ENCODE measurements at places on chromosomes 13 and 19.

DNA sequence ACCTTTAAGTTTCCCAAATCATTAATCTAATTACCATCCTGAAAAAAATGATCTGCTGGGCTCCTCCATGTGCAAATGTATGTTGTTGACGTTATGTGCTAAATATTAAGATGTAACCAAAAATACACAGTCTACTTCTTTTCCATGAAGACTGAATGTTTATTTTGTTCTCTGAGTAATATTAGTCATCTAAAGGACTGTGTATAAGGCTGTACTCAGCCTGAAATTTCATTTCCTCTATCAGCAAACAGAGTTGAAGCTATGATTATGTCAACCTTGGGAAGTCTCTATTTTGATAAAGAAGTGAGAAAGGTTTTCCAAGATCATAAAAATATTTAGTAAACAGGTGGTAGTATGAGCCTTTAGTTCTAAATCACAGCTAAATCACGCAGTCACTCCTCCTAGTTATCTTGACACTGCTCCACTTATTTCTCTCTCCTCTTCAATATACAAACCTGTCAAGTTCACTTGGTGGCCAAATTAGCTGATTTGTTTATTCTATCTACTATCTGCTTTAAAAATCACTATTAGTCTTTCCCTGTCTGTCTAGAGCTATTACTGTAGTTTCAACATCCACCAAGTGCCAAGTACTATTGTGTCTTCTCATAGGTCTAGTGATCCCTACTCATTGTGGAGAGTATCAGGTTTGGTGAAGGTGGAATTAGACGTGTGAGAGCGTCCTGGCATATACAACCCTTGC is 211.7 kb upstream of the STARD13 start:
- DNase-seq: no peak

DNA sequence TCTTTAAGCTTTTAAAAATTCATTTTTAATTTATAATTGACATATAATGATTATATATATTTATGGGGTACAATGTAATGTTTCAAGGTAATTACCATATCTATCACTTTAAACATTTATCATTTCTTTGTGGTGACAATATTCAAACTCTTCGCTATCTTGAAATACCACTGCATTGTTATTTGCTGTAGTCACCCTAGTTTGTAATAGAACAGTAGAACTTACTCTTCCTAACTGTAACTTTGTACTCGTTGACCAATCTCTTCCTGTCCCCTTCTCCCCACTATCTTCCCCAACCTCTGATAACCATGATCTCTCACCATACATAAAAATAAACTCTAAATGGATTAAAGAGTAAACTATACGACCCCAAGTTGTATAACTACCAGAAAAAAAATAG is 20.4 kb downstream of the COG6 start:
- DNase-seq: no peak

GRCh38 chr13:28725046-28725610 is 6.4 kb upstream of the SLC46A3 start:
- no peak for DNase-seq

DNA sequence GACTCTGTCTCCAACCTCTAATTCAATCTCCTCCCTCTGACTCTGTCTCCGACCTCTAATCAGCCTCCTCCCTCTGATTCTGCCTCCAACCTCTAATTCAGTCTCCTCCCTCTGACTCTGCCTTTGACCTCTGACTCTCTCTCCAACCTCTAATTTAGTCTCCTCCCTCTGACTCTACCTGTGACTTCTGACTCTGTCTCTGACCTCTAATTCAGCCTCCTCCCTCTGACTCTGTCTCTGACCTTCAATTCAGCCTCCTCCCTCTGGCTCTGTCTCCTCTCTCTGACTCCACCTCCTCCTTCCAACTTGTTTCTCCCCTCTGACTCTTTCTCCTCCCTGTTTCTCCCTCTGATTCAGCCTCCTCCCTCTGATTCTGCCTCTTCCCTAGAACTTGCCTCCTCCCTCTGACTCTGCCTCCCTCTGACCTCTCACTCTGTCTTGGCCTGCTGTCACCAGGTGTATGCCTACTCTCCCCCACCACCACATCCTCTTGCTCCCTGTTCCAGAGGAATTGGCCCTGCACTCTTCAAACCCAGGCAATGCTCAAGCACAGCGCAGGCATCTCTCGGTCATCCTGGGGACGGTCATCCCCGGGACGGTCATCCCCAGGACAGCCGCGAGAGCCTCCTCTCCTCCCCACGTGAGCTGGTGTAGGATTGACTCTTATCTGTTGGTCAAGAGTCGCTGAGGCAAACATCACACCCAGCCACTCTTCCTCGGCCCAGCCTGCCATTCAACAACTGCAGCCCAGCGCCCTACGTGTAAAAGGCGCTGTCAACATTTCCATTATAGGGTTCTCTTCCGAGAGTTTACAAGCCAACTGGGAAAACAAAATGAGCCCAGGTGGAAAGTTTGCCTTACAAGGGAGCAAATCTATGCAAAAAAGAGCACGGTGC is 60.2 kb downstream of the ZIC5 start:
- no peak for DNase-seq

- DNase-seq: no peak
Measured at GRCh38 chr13:102369302-102369701, 32.5 kb downstream of the FGF14 start.

DNA sequence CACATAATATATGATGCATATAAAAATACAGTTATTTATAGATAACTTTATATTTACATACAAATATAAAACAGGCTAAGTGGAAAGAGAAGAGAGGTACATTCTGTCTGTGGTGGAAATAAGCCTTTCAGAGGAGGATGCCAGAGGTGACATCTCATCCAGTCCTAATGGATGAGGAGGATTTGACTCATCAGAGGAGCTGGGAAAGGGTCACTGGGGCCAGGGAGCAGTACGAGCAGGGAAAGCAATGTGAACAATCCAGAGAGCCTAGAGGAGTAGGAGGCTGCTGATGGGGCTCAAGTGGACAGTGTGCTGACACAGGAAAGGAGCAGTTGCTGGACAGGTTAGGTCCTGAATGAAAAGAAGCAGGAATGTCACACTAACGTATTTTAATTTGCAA is 18.6 kb downstream of the NALCN start:
- no peak for DNase-seq

DNA sequence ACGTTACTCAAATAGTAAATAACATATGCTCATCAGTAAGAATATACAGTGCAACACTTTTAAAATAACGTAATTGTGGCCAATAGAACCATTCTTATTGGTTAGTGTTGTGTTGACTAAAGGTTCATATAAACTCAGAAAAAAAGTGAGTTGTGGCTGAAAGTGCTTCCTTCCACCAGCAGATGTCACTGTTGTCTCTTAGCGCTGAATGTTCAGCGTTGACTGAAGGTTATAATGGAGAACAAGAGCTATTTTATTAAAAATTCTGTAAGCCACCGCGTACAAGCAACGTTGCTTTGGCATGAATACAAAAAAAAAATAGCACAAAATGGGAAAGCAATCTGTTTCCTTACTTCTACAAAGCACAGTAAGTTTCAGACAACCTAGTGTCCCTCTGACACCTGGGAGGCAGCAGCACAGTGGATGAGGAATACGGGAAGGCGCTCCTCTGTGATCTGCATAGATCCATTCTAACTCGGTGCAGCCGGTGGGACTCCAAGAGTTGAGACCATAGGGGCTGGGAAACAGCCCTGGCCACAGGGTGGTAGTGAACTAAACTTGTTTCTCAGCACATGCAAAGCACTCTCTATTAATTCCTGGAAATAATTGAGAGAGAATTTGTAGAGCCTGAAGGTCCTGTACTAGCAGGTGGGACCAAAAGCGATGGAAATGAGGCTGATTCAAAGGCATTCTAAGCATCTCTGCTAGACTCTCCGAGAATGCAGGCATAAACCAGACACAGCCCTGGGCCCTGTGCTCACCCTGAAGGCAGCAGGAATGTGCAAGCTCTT is 23.9 kb upstream of the OXGR1 start:
- DNase-seq: no peak

DNA sequence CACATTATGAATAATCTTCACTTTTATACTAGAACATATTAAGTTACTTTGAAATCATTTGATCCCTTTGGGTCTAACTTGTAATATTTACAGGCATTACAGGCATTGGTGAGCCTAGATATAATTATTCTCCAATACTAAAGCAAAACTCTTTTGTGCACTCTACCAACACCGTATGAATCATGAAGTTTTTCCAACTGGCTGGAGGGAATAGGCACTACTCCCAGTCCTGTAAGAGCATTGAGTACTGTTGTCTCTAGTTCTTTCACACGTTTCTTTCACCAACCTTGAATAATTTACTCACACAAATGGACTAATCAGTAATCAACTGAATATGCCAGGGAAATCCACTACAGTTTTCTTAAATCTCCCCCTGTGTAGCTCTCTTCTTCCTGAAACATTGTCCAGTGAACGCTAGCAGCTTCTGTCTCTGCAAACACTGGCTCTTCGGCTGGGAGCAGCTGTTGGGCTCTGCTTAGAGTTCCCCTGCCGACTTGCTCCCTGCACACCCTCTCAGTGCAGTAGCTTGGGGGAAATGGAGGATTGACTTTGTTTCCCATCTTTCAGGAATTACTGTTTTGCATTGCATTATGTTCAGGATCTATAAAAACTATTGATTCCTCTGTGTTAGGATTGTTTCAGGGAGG is 476.7 kb downstream of the RFC3 start:
- DNase-seq: no peak

- no peak for DNase-seq
Measured at GRCh38 chr13:47133011-47133445, 236.2 kb upstream of the HTR2A start.

DNA sequence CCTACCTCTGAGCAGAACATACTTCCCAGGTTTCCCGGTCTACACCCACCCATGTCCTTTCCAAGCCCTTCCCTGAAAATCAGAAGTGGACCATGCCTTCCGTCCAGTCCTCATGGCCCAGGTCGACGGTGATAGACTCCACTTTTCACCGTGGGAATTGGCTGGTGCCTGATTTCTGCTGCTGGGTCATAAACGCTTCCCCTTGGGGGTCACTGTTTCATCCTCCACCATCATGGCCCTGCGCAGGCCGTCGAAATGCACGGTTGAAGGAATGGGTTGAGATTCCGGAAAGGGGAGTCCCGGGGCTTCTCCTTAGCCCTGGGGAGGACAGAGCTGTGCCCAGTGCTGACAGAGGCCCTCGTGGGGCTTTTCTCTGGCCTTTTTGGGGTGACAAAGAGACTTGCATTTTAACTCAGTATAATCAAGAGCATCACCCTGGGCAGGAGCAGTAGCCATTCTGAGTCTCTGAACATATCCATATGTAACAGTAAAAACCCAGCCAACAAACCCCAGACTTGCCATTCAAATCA is 75.5 kb downstream of the SOX1 start:
- no peak for DNase-seq

GRCh38 chr13:59710996-59711701 is 452.6 kb downstream of the DIAPH3 start:
- no peak for DNase-seq

DNA sequence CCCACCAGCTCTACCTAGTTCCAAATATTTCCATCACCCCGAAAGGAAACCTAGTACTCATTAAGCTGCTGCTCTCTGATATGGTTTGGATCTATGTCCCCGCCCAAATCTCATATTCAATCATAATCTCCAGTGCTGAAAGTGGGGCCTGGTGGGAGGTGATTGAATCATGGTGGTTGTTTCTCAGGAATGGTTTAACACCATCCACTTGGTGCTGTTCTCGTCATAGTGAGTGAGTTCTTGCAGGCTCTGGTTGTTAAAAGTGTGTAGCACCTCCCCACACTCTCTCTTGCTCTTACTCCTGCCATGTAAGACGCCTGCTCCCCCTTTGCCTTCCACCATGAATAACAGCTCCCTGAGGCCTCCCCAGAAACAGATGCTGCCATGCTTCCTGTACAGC is 43.4 kb upstream of the MED4 start:
- no peak for DNase-seq

GRCh38 chr13:113764793-113765563 is 6.0 kb downstream of the TMEM255B start:
- DNase-seq: no peak

DNA sequence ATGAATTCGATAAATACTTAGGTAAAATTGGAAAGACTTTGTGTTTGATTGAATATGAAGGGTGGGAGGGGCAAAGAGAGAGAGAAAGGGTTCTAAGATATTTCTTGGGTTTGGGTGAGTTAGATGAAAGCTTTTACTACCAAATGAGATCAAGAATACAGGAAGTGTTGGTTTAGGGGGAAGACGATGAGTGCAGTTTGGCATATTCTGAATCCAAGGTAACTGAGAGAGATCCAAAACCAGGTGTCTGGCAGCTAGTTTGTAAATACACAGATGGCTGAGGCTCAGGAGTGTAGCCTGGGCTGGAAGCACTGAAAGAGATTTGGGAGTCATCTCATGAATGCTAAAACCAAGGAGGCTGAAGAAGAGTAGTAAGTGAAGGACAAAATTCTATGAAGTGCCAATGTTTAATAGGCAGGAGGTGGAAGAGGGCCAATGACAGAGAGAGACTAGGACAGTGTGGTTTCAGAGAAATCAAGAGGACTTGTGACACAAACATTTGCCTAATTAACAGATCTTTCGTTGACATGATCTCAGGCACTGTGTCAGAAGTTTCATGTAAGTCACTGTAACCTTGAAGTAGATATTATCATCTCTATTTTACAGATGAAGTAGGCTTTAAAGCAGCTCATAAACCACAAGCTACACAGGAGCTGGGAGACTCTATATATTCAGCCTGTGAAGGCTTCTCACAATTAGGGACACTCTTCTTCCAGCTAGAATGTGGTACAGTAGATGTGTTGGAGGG is 70.2 kb upstream of the ZDHHC20 start:
- DNase-seq: no peak

GRCh38 chr19:2291185-2291751 is 9.3 kb upstream of the PEAK3 start:
- no peak for DNase-seq

DNA sequence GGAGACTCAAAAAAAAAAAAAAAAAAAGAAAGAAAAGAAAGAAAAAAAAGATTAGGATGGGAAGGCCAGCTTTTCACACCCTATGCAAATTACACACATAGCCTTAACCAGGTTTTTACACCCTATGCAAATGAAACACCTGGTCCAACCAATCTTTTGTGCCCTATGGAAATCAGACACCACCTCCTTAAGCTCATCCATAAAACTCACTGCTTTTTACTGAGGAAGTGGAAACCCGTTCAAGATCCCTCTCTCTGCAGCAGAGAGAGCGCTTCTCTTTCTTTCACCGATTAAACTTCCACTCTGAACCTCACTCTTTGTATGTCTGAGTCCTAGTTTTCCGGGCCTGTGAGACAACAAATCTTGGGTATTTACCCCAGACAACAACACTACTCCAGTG is 25.3 kb upstream of the HOMER3 start:
- DNase-seq: no peak

- no peak for DNase-seq
Measured at GRCh38 chr13:23871616-23872220, 17.5 kb downstream of the MIPEP start.

- DNase-seq: no peak
Measured at GRCh38 chr19:39065928-39066327, 18.2 kb upstream of the ACP7 start.

Data from stimulated activated CD8-positive, alpha-beta memory T cell treated with anti-CD3 and anti-CD28 coated beads, Interleukin-4, amount 100 ng/mL, for 1 hour (primary cell).